ENCODE measurements at places on chromosomes 6 and 20.
A peak's percentile ranks its signal among the peaks of the same experiment; 100 is the strongest.

DNA sequence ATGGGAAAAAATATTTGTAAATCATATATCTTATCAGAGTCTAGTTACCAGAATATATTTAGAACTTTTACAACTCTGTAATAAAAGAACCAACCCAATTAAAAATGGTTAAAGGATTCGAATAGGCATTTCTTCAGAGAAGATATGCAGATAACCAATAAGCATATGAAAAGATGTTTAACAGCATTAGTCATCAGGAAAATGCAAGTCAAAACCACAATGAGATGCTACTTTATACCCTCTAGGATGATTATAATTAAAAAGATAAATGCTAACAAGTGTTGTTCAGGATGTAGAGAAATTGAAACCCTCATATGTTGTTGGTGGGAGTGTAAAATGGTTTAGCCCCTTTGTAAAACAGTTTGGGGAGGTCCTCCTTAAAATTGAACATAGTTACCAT, 94.1 kb downstream of the LRRC1 start:
- DNase-seq, result no peak

GRCh38 chr6:14270142-14270893, 152.7 kb downstream of the CD83 start:
- DNase-seq, result no peak

- DNase-seq, result no peak
Measured at GRCh38 chr6:131356161-131356560, 216.9 kb upstream of the ARG1 start.

- DNase-seq, result no peak
Measured at GRCh38 chr6:57207872-57208271, 14.2 kb downstream of the RAB23 start.

GRCh38 chr20:49435639-49436038, 46.8 kb downstream of the KCNB1 start:
- DNase-seq, result no peak

DNA sequence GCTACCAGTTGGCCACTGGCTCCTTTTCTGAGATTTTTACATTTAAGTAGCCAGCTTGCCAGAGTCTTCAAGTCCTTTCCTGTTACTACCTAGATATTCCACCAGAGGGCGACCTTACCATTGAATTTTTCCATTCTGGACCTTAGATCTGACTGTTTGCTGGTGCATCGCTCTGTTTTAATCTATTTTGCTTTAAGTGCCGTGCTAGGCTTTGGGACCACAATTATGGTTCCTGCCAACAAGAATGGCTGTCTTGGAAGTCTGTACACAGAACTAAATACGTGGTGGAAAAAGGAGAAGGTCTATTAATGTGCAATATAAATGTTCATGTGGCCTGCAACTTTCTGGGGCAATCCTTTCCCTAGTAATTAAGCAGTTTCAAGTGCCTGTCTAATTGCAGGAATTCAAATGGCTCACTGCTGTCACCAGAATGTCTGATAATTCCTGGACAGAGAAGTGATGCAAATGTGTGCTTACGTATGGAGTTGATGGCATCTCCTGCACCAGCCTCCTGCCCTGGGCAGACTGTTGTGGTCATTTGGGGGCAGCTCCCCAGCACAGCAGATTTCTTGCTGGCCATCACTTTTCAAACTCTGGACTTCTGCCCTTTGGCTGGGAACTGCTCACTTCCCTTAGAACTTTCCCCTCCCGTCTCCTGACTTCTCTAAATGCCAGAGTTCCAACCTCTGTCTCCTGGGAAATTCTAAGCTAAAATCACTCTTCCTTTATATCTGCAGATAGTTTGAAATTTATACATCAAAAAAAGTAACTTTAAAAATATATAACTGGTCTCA, 5.6 kb upstream of the HLA-DOA start:
- DNase-seq, result peak; percentile 83

GRCh38 chr20:34862724-34863123, 9.9 kb downstream of the GGT7 start:
- no peak for DNase-seq

DNA sequence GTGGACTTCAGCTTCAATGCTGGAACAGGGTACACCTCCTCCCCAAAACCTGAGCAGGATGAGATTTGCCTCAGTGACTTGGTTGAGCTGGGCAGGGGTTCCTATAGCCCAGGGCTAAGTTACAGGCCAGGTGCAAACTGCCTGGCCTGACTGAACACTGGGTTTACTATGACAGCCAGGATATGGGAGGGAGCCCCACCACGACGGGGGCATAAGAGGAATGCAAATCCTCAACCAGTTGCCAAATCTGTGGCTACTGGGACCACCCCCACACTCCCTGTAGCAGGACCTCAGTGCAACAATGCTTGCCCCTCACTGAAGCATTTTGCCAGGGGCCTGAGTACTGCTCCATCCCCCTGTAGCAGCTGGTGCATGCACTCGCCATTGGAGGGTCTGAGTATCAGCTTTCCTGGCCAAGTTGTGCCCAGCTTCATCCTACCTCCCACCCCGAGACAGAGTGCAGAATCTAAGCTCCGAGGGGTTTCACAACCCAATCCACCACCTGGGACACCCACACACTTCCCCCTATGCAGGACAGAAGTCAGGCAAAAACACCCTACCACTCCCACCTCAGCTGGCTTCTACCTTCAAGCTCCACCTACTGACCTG, 27.6 kb downstream of the TREML4 start:
- DNase-seq, result no peak

GRCh38 chr6:154596009-154596408, 85.5 kb upstream of the CNKSR3 start:
- DNase-seq, result no peak

DNA sequence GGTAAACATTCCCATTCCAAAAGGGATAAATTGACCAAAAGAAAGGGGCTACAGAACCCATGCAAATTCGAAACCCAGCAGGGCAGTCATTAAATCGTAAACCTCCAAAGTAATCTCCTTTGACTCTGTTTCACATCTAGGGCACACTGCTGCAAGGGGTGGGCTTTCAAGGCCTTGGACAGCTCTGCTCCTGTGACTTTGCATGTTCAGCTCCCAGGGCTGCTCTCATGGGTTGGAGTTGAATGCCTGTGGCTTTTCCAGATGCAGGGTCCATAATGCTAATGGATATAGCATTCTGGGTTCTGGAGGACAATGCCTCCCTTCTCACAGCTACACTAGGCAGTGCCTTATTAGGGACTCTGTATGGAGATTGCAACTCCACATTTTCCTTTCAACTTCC, 211.9 kb upstream of the MANEA start:
- DNase-seq, result no peak

DNA sequence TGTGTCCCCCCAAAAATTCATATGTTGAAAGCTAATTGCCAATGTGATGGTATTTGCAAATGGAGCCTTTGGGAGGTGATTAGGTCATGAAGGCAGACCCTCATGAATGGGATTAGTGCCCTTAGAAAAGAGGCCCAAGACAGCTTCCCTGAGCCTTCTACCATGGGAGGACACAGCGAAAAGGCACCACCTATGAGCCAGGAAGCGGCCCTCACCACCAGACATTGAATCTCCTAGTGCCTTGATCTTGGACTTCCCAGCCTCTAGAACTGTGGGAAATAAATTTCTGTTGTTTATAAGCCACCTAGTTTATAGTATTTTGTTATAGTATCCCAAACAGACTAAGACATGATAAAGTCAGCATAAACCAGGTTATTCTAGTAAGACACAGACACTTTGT, 18.9 kb downstream of the EDN1 start:
- no peak for DNase-seq

- peak; percentile 20 for DNase-seq
Measured at GRCh38 chr20:63501818-63502670, 3.2 kb upstream of the EEF1A2 start.

- DNase-seq, result no peak
Measured at GRCh38 chr6:16725145-16725864, 36.0 kb downstream of the ATXN1 start.

GRCh38 chr6:125009578-125009977, 47.3 kb downstream of the RNF217 start:
- peak; percentile 79 for DNase-seq

- no peak for DNase-seq
Measured at GRCh38 chr6:117616391-117617209, 14.3 kb upstream of the GOPC start.

GRCh38 chr6:119035459-119035858, 43.0 kb downstream of the FAM184A start:
- DNase-seq, result no peak

- DNase-seq, result no peak
Measured at GRCh38 chr6:113428702-113429101, 428.4 kb upstream of the MARCKS start.

- DNase-seq, result peak; percentile 14
Measured at GRCh38 chr20:8073024-8073832, 53.7 kb upstream of the TMX4 start.

- DNase-seq, result no peak
Measured at GRCh38 chr20:15603506-15603905, 969.7 kb downstream of the KIF16B start.

DNA sequence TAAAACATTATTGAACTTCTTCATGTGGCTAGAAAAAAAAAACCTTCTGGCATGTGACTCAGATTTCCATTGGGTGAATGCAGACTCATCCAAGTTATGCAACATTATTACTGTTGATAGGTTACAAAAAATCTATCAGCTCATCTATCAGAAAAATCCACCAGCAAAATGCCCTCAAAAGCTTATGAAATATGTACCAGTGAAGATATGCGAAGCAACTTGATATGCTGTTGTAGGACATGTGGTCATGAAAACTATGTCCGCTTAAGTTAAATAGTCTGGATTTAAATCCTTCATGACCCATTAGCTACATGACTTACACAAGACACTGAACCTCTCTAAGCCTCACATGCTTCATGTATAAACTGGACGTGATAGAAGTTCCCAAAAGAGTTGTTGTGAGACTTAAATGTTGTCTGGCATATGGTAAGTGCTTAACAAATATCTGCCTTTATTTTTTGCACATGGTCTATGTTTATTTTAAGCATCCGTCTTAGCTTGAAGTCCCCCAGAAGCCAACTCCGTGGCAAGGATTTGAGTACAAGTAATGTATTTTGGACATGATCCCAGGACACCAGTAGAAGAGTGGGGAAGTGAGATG, 12.5 kb upstream of the BFSP1 start:
- no peak for DNase-seq

GRCh38 chr6:29887819-29888776, 54.2 kb upstream of the HLA-A start:
- peak; percentile 8 for DNase-seq

GRCh38 chr20:5001174-5002076, at the start of gene SLC23A2:
TSS of gene SLC23A2 (minus strand) at chr20:5001510. CDS start at chr20:4932562, 68,948 bp downstream.
- DNase-seq, result peak; percentile 36

- no peak for DNase-seq
Measured at GRCh38 chr6:36054956-36055355, 27.3 kb downstream of the MAPK14 start.

DNA sequence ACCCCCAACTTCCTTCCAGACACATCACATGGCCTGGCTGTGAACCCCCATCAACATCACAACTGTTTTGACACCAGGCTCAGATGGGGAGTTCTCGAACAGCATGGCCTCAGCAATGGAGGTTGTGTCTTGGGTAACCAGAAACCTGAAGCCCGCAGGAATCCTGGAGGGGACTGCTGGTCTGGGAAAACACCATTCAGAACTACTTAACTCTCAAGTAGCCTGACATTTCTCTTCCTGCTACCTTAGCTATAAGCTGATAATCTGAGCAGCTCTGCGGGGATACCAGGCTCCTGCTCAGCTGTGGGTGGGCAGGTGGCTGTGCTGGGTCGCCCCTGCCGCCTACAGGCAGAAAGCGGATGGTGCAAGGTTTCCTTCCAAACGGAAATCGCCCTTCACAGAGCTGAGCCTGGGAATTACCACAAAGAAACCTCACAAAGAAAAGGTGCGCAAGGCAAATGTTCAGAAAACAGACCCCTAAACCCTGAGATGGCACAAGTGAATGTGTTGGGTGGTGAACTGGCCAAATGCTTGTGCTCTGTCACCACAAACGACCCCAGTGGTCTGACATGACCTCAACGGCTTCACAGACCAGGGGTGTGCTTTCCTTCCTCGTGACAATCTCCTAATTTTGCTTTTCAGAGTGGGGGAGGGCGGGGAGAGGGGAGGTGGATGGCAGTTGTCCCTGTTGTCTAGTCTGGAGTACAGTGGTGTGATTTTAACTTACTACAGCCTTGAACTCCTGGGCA, 29.5 kb downstream of the SNX5 start:
- peak; percentile 69 for DNase-seq

DNA sequence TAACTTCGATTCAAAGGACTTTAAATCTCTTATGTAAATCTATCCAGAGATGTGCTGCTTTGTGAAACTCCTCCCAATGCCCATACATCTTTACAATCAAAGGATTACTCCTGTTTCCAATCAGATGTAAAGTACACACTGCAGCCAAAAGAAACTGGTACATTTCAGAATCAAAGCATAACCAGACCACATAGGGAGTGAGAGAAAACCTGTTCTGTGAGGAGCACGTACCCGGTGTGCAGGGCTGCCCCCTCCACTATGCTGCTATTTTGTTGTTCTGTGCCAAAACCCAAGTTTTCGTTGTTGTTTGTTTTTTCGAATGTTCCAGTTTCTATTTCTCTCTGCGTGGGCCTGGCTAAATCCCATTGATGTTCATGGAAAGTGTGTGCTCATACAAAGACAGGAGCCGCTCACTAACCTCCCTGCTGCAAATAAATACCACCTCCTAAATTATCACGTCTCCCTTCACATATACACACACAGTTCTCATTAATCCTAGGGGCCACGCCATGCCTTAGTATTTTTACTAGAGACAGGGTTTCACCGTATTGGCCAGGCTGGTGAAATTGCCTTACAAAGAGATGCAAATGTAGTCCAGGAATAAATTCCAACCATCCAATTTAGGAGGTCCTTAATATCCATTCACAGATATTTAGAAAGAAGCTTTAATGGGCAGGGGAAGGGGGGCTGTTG, 52.9 kb downstream of the ATP9A start:
- DNase-seq, result no peak

GRCh38 chr20:16412906-16413305, 160.3 kb downstream of the KIF16B start:
- no peak for DNase-seq

DNA sequence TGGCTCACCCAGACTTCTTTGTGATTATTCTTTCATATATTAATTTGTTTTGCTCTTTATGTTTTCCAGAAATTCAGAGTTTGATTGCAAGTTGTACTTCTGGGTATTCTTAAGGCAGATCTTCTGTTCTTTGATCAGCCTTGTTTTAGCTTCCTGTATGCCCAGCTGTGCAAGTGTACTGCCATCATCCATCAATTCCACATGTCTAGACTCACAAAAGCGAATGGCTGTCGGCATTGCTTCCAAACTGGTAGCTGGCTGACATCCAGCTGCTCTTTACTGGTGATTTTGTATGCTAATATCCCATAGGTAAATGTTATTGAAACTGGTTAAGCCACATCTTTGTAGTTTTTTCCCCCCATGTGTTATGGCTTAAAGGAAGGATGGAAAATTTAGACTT, 1084.8 kb upstream of the CITED2 start:
- no peak for DNase-seq
